Thymus (tissue), 14 donors: ENCODE measurements at places on chromosomes 7 and 10.

- no peak for DNase-seq
Observed at GRCh38 chr10:62626079-62626478, 178.4 kb upstream of the ADO start.

DNA sequence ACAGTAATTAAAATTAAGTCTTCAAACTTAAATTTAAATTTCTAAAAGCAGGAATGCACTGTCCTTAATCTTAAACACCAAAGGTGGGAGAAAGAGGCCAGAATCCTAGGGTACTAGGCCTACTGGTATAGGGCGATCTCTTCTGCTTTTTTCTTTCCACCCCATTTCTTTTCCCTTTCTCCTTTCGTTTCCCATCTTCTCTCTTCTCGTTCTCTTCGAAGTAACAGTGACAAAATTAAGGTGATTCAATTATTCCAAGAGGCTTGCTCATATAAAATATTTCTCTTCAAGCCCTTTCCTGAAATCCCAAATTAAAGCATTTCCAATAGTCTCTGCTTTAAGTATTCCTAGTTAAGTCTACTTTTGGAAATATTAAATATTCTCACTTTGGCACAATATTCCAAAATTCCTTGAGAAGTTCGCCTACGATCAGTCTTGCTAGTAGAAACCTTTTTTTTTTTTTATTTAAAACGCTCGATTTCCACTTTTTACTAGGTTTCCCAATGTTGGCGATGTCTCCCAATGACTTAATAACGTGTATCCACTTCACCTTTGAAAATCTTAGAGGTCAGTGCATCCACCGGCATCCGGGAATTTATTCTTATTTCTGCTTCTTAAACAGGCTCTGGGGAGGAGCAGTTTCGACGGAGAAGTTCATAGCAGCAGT lies 765 bp upstream of the LCOR start:
- no peak for DNase-seq

- peak; percentile 73 for DNase-seq
Observed at GRCh38 chr10:52779541-52780390, 7.2 kb upstream of the MBL2 start.

GRCh38 chr7:102270178-102270887 lies 16.3 kb upstream of the SH2B2 start:
- DNase-seq, result no peak

DNA sequence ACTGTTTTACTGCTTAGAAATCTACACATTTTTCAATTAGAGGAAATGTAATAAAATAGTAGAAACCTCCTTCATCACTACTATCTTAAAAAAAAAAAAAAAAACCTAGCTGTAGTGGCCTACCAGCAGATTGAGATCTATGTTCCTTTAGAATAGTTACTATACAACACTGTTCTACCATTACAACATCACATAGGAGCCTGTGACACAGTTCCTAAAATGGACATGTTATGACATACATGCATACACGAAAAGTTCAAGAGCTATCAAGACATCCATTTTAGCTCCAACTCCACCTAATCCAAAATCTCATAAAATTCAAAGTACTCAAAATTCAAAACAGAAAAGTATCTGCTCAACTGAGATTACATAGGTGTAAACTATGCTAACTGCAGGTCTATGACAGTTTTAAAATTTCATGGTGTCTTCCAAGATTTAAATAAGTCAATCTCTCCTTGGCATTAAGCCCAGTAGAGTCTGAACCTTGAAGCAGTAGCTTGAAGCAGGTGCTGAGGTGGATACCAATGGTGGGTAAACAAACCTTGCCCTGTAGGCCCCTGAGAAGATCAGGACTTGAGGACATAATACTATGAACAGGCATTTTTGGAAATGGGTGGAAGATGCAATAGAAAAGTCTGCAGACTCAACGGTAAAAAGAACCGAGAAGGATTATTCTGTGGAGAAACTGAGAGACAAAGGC lies 17.0 kb downstream of the CACUL1 start:
- DNase-seq, result no peak

GRCh38 chr10:96512524-96513304 lies 1.0 kb downstream of the TLL2 start:
- DNase-seq, result no peak

DNA sequence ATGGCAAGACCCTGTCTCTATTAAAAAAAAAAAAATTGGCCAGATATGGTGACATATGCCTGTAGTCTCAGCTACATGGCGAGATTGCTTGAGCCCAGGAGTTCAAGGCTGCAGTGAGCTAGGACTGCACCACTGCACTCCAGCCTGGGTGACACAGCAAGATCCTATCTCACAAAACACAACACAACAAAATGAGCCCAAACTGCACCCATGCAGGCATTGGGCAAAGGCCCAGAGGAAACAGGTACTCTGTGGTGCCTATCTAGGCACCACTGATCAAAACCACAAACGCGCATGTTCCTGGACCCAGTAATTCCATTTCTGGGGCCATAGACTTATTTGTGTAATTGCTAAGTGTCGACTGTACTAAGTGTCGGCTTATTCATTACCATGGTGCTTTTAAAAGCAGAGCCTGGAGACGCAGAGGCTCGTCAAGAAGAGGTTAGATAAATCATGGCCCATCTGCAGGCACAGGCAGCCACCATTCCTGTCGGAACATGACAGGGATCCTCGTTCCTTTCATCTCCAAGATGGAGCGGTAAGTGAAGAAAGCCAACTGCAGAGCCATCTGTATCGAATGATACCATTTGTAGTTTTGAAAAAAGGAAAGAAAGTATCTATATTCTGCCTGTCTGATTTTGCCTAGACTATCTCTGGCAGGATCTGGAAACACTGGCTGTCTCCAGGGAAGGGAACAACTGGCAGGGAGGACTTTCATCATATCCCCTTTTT lies 160.4 kb upstream of the RHEB start:
- DNase-seq, result no peak

GRCh38 chr10:32112055-32112454 lies 55.8 kb upstream of the KIF5B start:
- DNase-seq, result no peak

DNA sequence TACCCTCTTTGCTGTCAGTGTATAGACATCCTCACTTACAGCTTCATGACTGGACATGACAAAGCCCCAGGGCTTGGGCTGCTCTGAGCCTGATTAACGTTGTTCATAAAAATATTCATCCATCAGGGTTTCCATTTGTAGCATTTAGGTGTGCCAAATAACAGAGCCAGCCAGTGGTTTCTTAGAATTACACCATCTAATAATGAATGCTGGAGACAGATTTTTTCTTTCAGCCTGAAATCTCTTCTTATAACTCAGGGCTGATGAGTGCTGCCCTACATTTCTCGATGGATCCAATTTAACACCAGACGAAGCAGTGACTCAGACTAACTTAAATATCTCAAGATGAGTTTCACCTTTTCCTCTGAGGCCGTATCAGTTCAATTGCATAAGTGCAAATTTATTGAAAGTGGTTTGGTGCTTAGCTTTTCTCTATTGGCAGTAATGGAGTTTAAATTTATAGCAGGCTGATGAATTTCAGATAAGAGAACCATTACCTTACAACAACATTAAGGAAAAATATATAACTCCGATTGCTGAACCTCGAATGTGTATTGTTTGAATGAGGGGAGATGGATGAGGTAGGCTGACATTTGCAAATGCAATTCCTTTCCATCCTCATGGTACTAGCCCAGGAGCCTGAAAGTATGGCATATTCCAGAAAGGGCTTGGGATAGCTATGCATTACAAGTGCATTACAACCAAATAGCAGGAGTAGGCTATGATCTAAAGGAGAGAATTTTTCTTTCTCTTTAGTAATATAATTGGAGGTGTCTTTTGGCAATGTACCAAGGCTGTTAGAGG lies 900.6 kb downstream of the KCNMA1 start:
- DNase-seq, result no peak

DNA sequence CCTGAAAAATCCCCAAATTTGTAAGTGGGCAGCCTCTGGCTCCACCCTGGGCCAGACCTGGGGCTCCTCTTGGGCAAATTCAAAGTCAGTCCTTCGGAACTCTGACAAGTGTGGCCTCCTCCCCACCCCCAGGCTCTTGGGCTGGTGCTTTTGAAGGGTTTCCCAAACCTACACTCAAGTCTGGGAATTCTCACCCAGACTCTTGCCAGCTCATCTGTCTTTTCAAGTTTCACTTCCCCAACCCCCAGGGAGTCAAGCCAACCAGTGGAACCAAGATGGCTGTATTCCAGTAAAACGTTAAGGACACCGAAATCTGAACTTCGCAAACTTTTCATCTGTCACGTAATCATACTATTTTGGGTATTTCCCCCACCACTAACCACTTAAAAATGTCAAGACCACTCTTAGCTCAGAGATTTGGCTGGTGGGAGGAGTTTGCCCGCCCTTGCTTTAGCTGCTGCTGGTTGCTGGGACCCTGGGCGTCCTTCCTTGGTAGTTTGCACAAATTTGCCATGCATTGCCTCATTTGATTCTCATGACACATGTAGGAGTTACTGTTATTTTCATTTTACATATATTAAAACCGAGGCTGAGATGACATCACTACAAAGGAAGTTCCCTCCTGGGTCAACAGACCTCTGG lies 1.7 kb upstream of the MYO1G start:
- no peak for DNase-seq

GRCh38 chr7:116218051-116218645 lies 7.8 kb downstream of the TES start:
- DNase-seq, result no peak

- no peak for DNase-seq
Observed at GRCh38 chr7:100167912-100168323, 499 bp downstream of the GAL3ST4 start.

DNA sequence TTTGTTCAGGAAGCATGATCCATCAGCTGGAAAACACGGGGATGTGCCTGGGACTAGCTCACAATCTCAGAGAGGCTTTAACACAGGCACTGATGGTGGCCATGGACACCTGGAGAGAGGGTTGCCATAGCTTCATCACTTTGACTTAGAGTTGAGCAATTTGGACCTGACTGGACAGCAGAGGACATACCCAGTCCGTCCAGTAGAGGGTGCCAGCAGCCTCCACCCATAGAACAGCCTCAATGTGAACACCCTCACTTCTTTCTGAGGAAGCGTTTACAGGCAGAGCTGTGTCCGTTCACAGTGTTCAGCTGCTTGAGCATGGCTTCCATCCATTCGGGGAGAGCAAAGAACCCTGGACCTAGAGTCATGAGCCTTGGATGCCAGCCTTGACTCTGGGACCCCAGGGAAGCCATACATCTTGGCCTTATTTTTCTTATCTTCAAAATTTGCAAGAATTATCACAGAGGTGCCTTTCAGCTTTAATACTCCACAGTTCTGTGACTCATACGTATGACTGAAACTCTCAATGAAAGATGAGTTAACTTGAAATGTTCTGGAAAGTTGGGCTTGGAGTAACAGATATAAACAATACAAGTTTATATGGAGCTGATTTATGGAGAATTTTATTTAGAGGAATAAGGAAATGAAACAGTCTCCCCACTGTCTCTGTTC lies 302.9 kb upstream of the PODXL start:
- DNase-seq, result peak; percentile 15

DNA sequence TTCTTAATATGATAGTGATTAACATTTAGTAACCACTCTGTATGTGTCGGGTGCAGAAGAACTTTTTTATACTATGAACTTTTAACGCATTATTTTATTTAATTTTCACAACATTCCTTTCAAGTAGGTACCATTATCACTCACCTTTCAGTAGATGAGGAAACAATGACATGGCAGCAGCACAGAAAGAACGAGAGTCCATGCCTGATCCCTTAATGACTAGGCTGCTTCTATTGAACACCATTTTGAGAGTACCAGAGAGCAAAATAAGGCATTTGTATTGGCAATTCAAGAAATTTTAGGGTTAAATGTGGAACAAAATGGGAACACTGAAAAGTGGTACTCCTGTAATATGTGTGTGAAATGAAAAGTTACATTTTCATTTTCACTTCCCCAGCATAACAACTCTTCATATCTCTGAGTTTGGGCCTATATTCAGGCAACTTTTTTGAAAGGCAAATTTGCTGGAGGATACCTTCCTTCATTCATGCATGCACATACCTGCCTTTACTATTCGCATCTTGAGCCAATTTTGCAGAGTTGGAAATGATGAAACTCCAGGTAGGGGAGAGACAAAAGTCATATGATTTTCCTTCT lies 12.8 kb downstream of the LRRN3 start:
- DNase-seq, result no peak

DNA sequence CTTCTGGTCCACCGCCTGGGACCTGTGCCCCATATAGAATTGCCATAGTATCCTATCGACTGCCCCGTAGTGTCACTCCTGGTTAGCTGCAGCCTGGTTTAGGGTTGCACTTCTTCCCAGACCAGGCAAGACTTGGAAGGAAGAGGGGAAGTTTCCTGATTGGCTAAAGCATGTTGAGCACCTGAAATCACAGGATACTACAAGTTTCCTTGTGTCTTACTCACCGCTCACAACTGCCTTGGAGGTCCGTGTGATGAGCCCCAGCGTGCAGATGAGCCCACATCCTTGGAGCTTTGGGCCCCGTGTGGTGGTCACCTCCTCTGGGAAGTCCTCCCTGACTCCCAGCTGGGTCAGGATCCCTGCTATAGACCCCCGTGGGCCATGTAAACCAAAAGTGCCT lies 73.9 kb upstream of the GTF2I start:
- DNase-seq, result no peak

DNA sequence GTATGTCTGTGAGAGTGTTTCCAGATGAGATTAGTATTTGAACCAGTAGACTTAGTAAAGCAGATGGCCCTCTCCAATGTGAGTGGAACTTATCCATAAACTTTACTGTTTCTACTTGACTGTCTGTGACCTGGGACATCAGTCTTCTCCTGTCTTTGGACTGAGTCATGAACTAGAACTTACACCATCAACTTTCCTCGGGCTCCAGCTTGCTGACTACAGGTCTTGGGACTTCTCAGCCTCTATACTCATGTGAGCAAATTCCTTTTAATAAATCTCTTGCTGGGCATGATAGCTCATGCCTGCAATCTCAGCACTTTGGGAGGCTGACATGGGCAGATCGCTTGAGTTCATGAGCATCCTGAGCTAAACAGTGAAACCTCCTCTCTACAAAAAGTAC lies 25.7 kb upstream of the WAPL start:
- no peak for DNase-seq

GRCh38 chr10:100130831-100131230 lies 49.2 kb upstream of the CPN1 start:
- no peak for DNase-seq

DNA sequence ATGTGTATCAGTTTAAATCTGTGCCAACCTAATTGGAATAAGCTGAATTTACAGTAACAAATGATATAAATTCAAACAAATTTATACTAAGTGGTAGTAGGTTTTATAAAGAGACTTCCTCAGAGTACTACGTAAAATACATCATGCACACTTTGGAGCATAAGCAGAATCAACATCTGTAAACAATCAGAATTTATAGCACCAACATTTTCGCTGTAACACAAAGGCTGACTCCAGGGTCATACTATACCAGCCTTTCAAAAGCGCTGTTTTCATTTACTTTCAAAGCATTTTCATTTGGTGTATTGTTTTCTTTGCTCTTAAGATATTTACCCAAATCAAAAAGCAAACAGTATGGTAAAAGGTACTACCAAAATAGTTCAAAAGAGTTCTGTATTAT lies 29.3 kb upstream of the TMEM168 start:
- no peak for DNase-seq
